Stimulated activated CD8-positive, alpha-beta memory T cell treated with anti-CD3 and anti-CD28 coated beads, Interleukin-4, amount 100 ng/mL, for 4 hours (primary cell): ENCODE measurements at places on chromosomes 5 and 9.

GRCh38 chr5:64505769-64506566 lies at the start of gene RGS7BP:
RGS7BP (plus strand) TSS chr5:64506015; CDS start chr5:64506625, 610 bp downstream.
- no peak for DNase-seq

- no peak for DNase-seq
Measured at GRCh38 chr9:110308633-110309038, 29.0 kb downstream of the TXNDC8 start.

DNA sequence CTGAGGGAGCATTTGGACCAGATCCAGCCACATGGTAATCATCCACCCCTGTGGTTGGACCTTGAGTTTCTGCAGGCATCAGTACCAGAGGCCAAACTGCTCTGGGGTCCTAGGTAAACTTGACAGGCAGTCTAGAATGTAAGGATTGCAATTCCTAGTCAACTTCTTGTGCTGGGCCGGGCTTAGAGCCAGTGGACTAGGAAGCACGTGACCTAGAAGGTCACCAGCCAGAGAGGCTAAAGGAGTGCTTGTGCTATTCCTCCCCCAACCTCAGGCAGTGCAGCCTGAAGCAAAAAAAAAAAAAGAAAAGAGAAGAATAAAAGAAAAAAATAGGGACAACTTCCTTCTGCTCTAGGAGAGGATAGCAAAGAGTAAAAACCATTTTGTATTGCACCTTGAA lies 406.2 kb upstream of the FTMT start:
- no peak for DNase-seq

- DNase-seq: no peak
Measured at GRCh38 chr9:82254646-82255367, 266.2 kb downstream of the SPATA31D1 start.

GRCh38 chr5:54646356-54647101 lies 129.0 kb downstream of the SNX18 start:
- peak; percentile 30 for DNase-seq

- DNase-seq: no peak
Measured at GRCh38 chr9:76180541-76180940, 213.7 kb downstream of the RFK start.

GRCh38 chr9:115106642-115107041 lies 11.3 kb downstream of the TNC start:
- no peak for DNase-seq

DNA sequence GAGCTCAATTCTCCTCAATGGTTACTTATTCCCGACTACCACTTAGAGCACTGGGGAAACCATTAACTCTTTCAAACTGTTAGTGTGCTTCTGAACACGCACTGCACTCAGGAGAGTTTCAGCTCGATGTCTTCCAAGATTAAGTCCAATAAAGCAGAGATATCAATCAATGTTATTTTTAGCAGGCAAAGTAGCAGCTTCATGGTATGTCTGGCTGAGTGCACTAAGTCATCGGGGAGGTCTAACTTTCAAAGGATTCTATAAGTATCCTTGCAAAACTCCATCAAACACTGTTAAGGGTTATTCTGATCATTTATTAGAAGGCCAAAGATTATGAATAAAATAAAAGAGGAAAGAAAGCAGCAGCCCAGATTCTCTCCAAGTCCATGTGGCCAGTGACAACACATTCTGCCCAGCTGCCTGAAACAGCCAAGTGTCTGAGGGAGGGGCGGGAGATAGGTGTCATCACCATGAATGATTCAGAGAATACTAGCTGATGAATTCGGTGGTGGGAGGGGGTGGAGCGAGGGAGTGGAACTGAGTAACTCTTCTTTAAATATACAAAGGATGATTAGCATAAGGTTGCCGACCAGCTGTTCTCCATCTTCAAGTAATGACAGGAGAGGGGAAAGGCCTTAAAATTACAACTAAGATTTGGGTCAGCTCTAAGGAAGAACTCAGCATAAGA lies 21.3 kb downstream of the NREP start:
- no peak for DNase-seq

DNA sequence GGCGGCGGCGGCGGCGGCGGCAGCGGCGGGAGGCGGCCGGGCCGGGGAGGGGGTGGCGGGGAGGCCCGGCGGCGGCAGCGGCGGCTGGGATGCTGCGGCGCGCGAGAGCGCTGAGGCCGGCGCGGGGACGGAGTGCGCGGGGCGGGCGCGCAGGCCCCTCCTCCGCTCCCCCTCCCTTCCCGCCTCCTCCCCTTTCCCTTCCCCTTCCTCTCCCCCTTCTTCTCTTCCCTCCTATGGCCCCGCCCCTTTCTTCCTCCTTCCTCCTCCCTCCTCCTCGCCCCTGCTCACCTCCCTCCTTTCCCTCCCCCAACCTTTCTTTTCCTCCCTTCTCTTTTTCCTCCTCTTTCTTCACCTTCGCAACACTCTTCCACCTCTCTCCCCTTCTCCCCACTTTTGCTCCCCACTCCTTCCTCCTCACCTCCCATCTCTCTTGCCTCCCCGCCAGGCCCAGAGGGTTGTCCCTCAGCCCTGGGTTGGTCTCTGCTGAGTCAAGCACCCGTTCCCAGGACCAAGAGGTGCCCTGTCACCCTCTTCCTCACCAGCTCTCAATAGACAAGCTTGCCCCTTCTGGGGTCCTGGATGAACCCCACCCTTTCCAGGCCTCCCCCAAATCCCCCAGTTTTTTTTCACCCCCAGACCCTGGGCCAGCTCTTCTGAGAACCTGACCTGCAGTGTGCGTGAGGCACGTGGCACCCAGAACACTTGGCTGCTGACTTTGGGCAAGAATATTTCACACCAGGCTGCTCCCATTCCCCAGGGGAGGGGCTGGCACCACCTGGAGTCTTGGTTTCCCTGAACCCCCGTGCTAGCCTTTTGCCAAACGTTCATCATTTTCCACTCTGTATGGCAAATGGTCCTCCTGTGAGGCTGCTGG lies at the start of gene SEMA4D:
Gene SEMA4D, minus strand, starts transcription at position 136 of the 874 bp plus-strand sequence. CDS start 92,657 bp downstream, outside the sequence.
- no peak for DNase-seq

- DNase-seq: no peak
Measured at GRCh38 chr9:135088979-135089847, 1.7 kb downstream of the OLFM1 start.

DNA sequence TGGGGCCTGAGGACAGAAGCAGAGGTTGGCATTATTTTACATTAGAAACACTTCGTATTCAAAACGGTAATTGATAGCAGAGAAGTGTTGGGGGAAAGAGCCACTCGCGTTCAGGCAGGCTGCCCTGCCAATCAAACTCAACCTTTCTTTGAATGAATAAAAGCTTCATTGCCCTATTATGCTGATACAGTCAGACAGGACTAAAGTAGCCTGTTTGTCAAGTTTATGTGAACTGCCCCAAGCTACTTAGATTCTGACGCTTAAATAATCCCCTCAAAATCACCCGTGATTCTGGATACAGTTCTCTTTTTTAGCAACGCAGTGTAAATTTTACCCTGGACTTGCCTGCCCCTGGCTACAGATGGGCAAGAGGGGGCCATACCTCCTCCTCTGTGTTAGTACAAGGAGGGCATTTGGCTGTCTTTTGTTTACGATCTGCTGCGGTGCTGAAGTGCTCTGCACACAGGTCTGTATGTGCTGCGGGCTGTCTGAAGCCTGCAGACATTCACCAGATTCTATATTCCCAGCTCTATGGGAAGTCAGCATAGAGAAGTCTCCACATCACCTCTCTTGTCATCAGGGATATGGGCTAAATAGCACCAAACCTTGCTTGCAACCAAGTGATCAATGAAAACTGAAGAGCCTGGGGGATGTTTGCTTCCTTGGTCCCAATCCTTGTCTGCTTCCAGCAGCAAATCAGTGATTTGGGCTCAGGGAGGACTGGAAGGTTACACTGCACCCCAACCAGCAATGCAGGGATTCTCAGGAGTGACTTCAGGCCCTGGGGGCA lies 218.4 kb downstream of the EBF1 start:
- no peak for DNase-seq

DNA sequence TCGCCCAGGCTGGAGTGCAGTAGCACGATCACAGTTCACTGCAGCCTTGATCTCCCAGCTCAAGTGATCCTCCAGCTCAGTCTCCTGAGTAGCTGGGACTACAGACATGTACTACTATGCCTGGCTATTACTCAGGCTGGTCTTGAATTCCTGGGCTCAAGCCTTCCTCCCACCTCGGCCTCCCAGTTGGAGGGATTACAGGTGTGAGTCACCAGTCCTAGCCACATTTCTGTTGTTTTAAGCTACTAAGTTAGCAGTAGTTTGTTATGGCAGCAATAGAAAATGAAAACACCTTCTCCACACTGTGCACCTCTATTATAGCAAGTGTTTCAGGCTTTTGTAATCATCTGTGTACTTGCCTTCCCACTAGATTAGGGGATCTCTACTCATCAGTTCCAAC lies 588.9 kb upstream of the TLE4 start:
- DNase-seq: no peak

DNA sequence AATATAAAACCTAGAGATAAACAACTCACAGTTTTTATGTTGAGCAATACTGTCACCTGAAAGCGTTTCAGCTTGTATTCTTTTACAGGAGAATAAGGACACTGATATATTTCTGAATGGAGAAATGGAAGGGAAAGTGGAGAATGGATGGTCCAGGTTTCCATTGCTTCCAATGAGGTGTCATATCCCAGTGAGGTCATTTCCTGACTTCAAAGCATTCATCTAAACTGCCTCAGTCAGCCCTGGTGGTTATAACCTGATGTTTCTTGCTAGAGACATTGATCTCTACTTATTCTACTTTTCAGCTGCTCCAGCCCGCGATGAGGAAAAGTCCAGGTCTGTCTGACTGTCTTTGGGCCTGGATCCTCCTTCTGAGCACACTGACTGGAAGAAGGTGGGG lies 2.6 kb downstream of the GABRA1 start:
- DNase-seq: no peak
